ENCODE measurements at places on chromosomes 2 and 18. TPM values are rescaled to one million over a fixed set of nuclear protein-coding genes. Genes with fewer than 3 reads are reported as not detected.

Gene IWS1
- 47.8 TPM for polyA plus RNA-seq

Gene RETSAT
- polyA plus RNA-seq: 22.2 TPM

Gene MOGAT1
- not detected for polyA plus RNA-seq

DNA sequence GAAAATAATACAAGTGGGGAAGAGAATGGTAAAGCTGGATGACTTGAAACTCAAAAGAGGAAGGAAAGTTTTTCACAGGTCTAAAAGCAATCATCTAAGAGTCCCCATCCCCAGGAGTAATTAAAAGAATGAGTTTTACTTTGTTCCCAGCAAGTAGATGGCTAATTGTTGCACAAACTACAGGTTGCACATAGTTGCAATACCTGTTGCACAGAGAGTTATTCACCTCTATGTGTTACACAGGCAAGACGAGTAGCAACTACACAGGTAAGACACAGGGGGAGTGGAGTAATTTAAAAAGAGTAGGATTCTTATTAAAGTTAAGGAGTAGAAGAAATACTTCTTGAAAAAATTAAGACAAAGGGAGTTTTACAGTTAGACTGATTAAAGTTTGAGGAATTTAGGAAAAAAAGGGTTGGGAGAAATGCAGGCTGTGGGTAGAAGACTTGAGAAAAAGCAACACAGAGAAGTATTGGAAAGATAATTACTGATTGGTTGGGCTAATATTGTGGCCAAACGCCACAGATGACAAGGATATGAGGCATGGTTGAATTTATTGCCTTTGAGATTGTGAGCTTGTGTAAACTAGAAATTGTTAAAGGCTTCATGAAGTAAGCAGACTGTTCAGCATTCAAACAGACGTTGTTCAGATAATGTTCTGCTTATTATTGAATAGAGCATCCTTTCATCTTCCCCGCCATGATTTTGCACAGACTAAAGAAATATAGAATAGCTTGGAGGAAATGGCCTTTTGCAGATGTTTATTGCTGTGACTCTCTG lies 699.3 kb downstream of the NR4A2 start:
- DNase-seq: no peak

GRCh38 chr2:51919395-51919794 lies 887.5 kb upstream of the NRXN1 start:
- DNase-seq: no peak

GRCh38 chr18:31206071-31206470 lies 43.4 kb upstream of the DSC1 start:
- no peak for DNase-seq

GRCh38 chr2:195838002-195838401 lies 181.0 kb downstream of the SLC39A10 start:
- DNase-seq: no peak

Measured in hepatocyte (in vitro differentiated cells).